NT2/D1 (cell line): ENCODE measurements at places on chromosomes 6 and 20.

GRCh38 chr6:40715570-40716403 is 128.6 kb upstream of the LRFN2 start:
- DNase-seq = no peak

DNA sequence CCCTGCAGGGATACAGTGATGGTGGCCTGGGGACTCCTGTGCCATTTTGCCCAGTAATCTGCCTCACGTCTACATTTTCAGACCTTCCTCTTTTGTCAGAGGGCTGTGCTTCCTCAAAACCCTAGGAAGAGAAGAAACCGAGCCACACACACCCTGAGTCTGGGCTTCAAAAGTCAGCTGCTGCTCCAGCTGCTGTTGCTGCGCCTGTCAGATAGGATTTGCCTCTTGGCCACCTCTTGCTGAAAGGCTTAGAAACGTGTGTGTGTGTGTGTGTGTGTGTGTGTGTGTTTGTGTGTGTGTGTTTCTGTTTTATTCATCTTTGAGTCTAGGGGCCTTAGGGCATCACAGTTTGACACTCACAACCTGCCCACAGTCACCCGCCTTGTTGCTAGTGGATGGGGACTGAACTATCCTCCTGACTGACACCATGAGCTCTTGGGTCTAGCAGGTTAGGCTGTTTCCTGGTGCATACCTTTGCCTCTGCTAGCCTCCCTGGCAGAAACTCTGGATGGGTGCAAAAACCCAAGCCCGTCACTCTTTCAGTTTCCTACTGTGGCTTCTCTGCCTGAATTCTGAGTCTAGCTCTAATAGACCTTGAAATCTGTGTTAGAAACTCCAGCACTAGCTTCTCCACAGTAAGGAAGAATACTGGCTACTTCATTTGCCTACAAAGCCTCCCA is 94.9 kb upstream of the CEP85L start:
- no peak for DNase-seq

DNA sequence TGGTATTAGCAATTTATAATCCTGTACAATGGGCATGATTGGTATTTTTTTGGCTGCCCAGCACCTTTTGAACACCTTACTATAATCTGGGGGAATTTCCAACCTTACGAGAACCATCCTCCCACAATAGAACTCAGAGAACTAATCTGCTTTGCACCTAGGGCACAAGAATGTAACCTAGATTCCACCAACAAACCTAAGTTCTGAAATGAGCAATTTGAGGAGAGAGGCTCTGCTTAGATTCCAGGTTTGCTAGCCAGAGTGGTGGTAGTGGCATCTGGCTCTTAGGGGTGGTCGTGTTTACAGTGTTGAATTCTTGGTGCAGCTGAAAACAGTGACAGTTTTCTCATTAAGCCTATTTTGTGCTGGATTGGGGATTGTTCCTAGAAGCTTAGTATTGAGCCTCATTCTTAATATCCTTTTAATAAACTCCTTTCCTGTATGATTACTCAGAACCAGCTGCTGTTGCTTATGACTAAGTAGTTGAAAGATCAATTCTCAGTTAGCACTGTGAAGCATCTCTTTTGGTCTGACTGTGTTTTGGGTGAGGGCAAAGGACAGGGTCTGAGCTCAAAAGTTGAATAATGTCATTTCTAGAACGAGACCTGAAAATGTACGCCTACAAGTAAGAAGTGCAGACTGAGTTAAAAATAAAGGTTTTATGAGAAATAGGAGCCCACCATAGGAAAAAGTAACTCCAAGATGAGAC is 385.6 kb downstream of the CDKAL1 start:
- DNase-seq = no peak

- DNase-seq = no peak
Observed at GRCh38 chr6:7151381-7151780, 43.6 kb downstream of the RREB1 start.

- no peak for DNase-seq
Observed at GRCh38 chr6:54010340-54011276, 100.6 kb upstream of the MLIP start.

DNA sequence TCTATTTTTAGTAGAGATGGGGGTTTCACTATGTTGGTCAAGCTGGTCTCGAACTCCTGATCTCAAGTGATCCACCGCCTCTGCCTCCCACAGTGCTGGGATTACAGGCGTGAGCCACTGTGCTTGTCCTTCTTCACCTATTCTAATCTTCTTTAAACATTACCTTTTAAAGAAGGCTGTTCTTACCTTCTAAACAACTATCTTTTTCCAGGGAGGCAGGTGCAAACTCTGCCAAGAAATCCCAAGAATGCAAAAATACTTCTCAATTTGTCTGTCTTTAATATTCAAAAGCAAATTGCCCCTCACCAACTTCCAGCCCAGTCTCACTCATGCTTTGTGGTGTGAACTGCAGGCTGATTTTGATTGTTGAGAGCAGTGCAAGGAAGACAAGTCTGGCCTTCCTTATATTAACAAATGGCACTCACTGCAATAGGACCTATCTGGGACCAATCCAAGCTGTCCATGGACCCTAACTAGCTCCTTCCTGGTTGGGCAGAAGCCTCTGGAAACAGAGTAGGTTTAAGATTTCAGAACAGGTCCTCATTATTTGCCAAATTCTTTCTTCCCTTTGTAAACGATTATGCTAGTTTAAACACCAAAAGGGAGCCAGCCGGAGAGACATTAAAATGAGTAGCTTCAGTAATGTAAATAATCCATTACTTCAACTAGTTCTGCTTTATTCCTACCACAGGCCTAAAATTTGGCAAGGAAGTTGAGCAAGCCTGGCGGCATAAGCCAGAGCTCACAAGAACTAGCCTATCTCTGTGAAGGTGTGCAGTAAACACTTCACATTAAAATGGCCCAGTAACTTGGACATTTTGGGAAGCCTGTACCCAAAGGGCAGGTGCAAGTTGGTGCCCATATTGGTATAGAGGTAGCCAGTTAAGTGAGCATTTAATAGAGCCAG is 1.6 kb downstream of the SCAND1 start:
- no peak for DNase-seq

- DNase-seq = no peak
Observed at GRCh38 chr6:151577257-151577656, 83.4 kb downstream of the CCDC170 start.

DNA sequence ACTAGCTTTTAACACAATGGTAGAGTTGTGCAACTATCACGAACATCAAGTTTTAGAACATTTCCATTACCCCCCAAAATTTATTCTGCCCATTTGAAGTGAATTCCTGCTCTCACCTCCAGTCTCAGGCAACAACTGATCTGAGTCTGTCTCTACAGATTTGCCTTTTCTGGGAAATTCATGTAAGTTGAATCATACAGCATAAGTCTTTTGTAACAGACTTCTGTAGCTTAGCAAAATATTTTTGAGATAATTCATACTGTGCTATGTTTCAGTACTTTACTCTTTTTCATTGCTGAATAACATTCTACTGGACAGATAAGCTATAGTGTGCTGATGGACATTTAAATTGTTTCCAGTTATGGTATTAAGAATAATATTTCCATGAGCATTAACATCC is 447.3 kb upstream of the GJE1 start:
- DNase-seq = no peak

DNA sequence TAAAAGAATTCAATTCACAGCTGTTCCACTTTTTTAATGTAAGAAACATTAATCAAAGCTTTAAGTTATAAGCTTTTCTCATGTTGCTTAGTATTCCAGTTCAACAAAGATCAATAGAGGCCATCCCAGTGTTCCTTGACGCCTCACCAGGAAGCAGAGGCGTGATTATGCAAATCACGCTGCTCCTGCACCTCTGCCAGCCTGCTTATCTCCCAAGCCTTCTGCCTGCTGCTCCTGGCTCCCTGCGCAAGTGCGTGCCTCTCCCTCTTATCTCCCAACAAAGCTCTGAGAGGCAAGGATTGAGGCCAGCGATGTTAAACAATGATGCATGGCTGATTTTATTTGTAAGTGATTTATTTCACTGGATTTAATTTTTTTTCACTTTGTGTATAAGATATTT is 42.8 kb downstream of the INSM1 start:
- DNase-seq = peak; percentile 22

GRCh38 chr20:34042262-34042661 is 48.6 kb downstream of the RALY start:
- DNase-seq = no peak

GRCh38 chr6:112909781-112910180 is 562.7 kb downstream of the RFPL4B start:
- no peak for DNase-seq

GRCh38 chr6:6588924-6589709 is 597 bp downstream of the LY86 start:
- no peak for DNase-seq

- no peak for DNase-seq
Observed at GRCh38 chr6:2765896-2766766, 938 bp downstream of the WRNIP1 start.

GRCh38 chr20:44651684-44652423 is at the start of gene ADA:
Gene ADA (minus strand): TSS chr20:44651699. CDS start chr20:44651607, 92 bp downstream.
- DNase-seq = no peak

- no peak for DNase-seq
Observed at GRCh38 chr20:24627926-24628325, 158.5 kb downstream of the SYNDIG1 start.

DNA sequence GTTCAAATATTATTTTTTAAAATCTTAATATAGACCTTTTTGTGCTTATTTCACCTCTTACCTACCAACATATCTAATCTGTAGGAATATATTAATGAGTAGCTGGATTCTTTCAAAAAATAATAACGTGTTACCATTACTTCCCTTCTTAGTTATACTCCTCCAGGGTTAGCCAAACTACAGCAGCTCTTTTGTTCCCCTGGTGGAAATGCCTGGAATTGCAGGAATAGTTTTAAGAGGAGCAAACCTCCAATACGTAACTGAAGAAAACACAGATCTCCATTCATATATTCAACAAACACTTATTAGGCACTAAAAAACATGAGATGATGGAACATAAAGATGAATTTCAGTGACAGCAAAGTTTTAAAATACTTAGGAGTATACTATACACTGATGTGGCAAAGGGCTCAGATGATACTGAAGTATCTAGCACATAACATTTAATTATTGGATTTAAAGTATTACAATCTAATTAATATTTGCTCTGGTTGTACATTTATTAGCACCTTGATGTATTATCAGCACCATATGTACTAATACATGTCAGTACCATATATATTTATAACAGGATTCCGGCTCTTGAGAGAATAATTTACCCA is 78.3 kb downstream of the TBX18 start:
- DNase-seq = peak; percentile 1

DNA sequence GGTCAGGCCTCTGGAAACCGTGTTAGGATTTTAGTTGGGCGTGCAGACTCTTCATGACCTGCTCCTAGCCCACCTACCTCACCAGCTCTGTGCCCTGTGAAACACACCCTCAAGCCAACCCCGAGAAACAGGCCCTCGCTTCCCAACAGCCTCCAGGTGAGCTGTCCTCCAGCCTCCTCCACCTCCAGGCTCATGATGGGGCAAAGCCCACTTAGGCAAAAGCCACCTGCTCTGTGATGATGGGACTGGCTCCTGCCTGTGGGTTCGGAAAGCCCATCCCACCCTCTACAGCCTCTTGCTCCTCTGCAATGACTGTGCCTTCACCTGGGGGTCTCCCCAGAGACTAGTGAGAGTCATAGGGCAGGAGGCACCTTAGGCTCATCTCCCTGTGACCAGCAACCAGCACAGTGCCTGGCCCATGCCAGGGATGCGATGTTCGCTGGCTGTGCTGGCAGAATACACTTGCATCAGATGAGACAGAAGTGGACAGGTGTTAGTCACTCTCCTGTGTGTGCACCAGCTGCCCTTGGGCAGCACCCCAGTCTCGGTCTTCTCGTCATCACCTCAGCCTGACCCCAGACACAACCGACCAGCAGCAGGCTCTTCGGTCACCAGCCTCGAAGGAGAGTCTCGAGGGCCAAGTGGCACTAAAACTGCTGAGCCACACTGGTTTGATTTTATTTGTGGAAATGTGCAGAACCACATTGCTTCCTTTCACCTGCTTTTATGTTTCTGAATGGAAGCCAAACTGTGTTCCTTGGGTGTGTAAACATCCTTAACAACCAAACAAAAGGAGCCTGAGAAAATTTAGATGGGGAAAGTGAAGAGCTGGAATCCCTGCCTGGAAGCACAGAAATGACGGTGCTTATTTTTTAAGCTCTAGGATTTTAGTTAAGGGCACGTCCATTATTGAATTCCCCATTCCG is 10.7 kb downstream of the PXDC1 start:
- DNase-seq = no peak

DNA sequence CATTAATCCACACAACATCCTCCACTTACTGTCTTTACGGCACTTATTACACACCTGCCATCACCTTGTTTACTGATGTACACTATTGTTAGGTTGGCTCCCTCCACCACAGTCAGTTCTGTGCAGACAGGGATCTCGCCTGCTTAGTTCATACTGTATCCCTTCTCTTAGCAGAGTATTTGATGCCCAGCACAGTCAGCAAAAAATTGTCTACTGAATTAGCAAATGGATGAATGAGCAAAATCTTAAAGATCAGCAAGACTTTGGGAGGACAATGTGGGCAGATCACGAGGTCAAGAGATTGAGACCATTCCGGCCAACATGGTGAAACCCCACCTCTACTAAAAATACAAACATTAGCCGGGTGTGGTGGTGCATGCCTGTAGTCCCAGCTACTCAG is 109.8 kb upstream of the ATXN1 start:
- DNase-seq = no peak

DNA sequence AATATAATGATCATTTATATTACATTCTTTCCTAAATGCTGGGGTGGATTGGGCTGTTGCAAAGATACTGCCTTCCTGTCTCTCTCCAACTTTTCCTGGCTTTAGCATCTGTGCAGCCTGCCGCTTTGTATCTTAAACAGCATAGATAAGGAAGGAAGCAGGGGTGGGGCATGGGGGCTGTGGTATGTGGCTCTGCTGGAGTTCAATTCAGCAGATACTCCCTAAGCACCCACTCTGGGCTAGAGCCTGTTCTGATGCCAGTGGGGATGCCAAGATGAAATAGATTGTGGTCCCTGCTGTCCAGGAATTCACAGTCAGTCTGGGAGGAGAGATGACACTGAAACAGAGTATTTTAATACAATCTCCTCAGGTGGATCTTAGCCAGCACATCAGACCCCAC is 56.8 kb downstream of the EIF2S2 start:
- no peak for DNase-seq

DNA sequence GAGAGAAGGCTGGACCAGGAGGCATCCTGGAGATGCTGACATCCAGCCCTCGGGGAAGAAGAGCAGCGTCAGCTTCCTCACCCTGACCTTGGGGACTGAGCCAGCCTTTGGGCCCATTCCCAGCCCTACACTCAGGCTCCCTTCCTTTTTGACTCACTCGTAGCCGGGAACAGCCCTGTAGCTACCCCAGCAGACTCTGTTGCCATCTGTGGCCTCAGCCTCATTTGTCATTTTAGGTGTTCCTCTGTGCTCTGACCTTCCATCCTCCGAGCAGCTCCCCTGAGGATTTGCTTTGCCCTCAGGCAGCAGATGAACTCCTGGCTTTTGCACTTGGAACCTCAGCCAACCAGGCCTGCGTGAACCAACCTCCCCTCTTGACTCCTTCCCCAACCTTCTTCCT is 67.5 kb downstream of the ELOVL2 start:
- no peak for DNase-seq

GRCh38 chr6:113292646-113293422 is 564.3 kb upstream of the MARCKS start:
- DNase-seq = no peak
